ENCODE measurements at places on chromosomes 13 and 19.

GRCh38 chr13:97028441-97029299 lies 34.4 kb upstream of the OXGR1 start:
- DNase-seq, result peak; percentile 28

DNA sequence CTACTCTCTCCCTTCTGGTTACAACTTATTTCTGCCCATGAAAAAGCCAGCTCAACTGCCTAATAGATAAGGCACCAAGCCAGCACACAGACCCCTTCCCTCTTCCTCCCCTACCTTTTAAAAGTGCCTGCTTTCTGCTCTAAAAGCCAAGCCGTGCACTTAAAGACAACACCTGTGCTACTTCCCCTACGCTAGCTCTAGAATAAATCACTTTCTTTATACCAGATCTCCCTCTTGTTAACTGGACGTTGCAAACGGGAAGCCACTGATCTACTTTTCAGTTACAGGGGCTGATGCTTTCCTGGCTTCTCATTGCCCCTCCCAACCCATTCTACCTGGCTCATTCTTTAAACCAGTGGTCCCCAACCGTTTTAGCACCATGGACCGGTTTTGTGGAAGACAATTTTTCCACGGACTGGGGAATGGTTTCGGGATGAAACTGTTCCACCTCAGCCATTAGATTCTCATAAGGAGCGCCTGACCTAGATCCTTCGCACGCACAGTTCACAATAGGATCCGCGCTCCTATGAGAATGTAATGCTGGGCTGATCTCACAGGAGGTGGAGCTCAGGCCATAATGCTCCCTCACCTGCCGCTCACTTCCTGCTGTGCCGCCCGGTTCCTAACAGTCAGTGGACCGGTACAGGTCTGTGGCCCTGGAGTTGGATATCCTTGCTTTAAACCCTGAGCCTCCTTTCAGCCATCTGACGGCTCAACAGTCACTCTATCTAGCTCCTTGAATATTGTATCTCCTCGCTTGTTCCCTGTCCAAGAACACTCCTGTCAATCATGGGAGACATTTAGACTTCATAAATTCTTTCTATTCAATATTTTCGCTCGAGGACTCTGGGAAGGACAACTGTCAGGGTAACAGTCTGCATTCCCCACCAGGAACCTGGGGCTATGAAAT lies 841 bp upstream of the ZNF223 start:
- DNase-seq, result peak; percentile 78

DNA sequence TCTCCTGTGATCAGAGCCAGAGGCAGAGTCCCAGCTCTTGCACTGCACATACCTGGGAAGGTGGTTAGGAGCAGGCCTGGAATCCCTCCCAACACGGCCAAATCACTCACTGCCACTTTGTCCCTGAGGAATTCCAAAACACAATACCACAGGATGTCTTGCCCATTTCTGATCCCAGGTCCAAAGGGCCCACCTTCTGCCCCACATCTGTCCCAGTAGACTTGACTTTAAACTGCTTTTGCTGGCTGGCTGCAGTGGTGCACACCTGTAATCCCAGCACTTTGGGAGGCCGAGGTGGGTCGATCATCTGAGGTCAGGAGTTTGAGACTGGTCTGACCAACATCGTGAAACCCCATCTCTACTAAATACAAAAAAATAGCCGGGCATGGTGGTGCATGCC lies 18.9 kb downstream of the ZNF536 start:
- no peak for DNase-seq

- DNase-seq, result peak; percentile 64
These were observed 18.8 kb downstream of the PDCD5 start for GRCh38 chr19:32599736-32600157.

DNA sequence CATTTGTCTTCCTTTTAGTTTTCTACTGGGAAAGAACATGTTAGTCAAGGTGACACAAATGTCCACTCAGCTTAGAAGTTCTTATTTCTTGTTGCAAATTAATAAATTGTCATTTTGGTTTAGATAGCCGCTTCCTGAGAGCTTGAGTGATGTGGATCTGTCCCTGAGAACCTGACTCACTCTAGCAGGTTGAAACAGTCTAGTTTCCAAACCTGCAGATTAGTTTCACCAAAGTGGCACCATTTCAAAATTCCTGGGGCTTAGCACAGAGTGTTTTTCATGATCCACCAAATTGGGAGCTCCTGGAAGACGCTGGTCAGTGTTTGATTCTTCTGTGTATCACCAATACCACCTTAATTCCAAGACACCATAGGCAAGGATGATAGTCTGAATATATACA lies 119.4 kb upstream of the TSC22D1 start:
- DNase-seq, result no peak

DNA sequence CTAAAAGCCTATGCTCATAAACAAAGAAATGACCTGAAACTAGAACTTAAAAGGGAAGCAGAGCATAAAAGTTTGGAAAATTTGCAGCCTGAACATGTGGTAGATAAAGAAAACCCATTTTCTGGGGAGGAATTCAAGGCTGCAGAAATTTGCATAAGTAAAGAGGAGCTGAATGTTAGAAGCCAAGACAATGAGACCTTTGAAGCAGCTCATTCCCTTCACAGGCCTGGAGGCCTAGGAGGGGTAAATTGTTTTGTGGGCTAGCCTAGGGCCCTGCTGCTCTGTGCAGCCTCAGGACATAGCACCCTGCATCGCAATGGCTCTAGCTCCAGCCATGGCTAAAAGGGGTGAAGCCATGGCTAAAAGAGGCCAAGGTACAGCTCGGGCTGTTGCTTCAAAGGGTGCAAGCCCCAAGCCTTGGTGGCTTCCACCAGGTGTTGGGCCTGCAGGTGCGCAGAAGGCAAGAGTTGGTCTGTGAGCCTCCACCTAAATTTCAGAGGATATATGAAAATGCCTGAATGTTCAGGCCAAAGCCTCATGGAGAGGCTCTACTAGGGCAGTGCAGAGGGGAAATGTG lies 38.3 kb downstream of the ZIC2 start:
- no peak for DNase-seq

GRCh38 chr19:23286477-23286876 lies 36.3 kb upstream of the ZNF724 start:
- no peak for DNase-seq

- DNase-seq, result no peak
These were observed 72.5 kb downstream of the EDNRB start for GRCh38 chr13:77846173-77846572.

GRCh38 chr13:73338389-73338788 lies 279.6 kb downstream of the KLF5 start:
- no peak for DNase-seq

DNA sequence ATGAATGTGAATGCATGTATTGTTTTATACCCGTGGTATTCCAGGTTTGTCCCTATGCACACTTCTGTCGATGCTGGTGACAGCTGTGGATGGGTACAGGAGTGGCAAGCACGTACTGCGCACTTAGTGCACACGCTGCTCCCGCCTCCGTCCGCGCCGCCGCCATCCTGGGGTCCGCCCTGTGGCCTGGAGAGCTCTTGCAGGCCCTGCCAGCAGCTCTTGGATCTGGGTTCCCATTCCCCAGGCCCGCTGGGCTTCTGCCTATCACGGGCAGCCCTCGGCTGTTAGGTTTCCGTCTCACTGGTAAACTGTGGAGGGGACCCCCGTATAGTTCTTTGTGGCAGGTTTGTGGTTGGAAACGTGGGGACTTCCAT lies 4.0 kb downstream of the GNA11 start:
- no peak for DNase-seq

DNA sequence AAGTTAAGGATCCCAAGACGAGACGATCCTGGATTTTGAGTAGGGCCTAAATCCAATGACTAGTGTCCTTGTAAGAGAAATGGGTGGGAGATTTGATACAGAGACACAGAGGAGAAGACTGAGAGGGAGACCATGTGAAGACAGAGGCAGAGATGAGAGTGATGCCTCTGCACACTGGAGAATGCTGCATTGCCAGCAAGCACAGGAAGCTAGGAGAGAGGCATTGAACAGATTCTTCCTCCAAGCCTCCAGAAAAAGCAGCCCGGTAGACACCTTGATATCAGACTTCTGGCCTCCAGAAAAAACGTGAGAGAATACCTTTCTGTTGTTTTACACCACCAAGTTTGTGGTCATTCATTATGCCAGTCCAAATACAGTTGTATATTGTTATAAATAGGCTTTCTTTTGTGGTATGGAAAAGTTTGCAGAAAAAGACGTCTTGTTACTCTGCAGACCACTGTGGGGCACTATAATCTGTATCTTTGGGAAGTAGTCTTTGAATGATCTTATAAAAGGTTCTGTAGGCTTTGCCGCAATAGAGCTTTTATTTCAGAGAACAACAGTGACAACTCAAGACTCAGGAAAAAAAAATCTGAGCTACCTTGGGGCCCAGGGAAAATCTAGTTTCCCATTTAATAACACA lies 17.9 kb upstream of the RFC3 start:
- DNase-seq, result no peak

DNA sequence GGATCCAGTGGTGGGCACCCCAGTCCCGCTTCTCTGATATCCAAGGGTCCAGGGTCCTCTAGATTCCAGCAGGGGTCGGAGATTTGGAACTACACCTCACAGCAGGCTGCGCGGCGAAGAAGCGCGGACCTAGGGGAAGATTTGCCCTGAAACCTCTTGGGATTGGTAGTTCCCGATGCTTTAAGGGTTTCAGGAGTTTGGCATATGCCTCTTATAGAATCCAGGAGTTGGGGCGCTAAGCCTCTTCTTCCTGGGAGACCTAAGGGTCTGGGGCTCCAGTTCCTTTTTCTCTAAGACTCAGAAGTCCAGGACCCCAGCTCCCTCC lies 349 bp downstream of the BCL2L12 start:
- no peak for DNase-seq

DNA sequence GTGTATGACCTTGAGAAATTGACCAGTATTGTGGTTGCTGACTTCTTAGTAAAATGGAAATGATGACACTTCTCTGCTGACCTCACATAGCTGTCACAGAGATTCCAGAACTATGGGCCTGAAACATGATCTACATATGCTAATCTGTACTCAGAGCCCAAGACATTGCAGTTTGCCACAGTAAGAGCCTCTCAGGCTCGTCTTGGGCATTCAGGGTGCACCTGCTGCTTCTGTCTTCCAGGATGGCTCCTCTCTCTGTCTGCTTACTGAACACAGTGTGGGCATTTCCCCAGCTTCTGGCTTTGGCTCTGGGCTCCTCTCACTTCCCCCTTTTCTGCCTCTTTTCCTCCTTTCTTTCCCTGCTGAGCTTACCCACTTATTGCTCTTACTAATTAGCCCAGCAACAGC lies 22.3 kb upstream of the SLC46A3 start:
- DNase-seq, result no peak

GRCh38 chr13:42876887-42877545 lies 95.6 kb downstream of the FAM216B start:
- no peak for DNase-seq

DNA sequence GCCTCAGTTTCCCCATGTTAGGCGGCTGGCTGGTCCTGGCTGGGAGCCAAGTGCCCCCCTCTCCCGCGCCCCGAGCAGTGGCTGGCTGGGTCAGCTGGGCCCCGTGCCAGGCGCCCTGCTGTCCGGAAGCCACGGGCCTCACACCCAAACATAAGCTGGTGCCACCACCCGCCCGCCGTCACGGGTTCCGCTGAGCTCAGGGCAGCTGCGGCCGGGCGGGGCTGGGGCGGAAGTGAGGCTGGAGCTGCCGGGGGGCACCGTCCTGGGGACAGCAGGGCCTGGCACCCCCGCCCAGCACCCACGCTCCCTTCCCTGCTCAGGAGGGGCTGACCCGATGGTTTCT lies 19.3 kb downstream of the HCN2 start:
- no peak for DNase-seq

- no peak for DNase-seq
These were observed 11.7 kb downstream of the ZNF66 start for GRCh38 chr19:20787786-20788185.

DNA sequence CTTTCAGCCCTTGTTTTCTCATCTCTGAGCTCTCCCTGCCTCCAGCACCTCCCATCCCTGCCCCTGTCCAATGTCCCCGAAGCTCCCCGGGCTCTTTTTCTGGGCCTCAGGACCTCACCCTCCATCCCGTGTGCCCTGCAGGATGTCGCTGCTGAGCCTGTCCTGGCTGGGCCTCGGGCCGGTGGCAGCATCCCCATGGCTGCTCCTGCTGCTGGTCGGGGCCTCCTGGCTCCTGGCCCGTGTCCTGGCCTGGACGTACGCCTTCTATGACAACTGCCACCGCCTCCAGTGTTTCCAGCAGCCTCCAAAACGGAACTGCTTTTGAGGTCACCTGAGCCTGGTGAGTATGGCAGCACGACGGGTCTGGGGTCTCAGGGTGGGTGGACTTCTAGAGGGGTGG lies 51.1 kb upstream of the CYP4F8 start:
- DNase-seq, result no peak

DNA sequence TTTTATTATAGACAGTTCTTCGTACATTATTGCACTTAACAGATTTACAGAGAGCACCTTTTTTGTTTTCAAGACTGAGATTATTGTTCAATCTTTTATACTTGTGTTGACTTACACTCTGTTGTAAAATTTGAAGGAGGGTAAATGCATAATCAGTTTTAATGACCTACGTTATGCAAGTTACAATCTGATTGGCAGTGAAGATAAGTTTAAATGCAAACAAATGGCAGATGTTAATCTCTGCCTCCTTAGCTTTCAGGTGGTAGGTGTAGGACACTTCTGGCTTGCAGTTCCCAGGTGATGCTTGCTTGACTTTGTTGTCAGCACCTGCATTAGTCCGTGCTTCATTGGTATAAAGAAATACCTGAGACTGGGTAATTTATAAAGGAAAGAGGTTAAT lies 424.9 kb downstream of the FGF9 start:
- no peak for DNase-seq

GRCh38 chr13:75652726-75653125 lies 16.6 kb downstream of the LMO7 start:
- no peak for DNase-seq

GRCh38 chr13:57633141-57633949 lies 1.8 kb downstream of the PCDH17 start:
- DNase-seq, result no peak

DNA sequence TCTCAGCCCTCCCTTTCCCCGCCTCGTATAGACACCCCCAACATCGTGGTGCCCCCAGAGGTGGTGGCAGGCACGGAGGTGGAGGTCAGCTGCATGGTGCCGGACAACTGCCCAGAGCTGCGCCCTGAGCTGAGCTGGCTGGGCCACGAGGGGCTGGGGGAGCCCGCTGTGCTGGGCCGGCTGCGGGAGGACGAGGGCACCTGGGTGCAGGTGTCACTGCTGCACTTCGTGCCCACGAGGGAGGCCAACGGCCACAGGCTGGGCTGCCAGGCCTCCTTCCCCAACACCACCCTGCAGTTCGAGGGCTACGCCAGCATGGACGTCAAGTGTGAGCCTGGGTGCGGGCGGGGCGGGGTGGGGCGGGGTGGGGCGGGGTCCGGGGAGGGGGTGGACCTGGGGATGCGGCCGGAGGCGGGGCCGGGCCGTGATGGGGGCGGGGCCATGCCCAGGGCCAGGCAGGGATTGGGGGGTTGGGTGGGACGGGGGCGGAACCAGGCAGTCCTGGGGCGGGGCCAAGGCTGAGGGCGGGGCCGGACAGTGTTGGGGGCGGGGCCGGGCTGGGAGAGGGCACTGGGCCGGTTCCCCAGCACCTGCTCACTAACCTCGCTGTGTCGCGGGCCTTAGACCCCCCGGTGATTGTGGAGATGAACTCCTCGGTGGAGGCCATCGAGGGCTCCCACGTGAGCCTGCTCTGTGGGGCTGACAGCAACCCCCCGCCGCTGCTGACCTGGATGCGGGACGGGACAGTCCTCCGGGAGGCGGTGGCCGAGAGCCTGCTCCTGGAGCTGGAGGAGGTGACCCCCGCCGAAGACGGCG lies 7.8 kb downstream of the MAG start:
- no peak for DNase-seq

GRCh38 chr19:10061717-10062310 lies 24.3 kb upstream of the SHFL start:
- DNase-seq, result no peak

GRCh38 chr13:54198911-54199310 lies 1170.3 kb downstream of the OLFM4 start:
- DNase-seq, result no peak

Measured in NCI-H748 treated with DMSO at 0.1 percent for 48 hours (cell line).